ENCODE measurements at places on chromosomes 7 and 10. TPM values are rescaled to one million over a fixed set of nuclear protein-coding genes. Genes with fewer than 3 reads are reported as not detected.

DNA sequence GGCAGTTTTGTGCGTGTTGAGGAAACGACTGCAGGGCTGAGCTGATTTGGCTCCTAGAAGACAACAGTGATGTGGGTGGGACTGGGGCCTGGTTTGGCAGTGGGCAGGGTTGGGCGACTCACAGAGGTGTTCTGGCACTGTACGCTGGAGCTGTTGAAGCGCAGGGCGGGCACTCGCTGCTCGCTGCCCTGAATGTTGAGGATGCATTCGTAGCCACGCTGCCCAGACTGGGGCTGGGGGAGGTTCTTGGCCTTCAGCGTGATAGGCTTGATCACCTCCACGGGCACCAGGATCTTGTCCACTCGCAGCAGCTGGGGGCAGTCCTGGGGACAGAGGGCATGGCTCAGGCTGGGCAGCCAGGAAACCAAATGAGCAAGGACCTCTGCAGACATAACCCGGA lies 365.4 kb downstream of the PLXNA4 start:
- no peak for DNase-seq

- no peak for DNase-seq
Measured at GRCh38 chr7:69465262-69465661, 133.0 kb upstream of the AUTS2 start.

DNA sequence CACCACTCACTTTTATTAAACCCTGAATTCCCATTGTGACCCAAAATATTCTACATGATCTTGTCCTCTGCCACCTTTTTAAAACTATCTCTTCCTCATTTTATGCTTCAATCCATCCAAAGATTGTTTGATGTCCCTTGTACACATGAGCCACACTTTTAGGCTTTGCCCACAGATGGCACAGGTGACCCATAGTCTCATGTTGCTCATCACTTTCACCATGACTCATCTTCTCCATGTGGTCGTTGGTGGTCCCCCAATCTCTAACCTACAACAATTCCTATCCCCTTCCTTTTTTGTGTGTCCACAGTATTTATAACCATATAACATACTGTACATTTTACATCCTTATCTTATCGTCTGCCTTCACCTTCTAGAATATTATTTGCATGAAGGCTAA lies 271.5 kb upstream of the ZWINT start:
- no peak for DNase-seq

DDC gene
- total RNA-seq = not detected

- no peak for DNase-seq
Measured at GRCh38 chr7:19026888-19027287, 90.5 kb downstream of the TWIST1 start.

PTPRN2 gene
- 0.27 TPM for total RNA-seq

DNA sequence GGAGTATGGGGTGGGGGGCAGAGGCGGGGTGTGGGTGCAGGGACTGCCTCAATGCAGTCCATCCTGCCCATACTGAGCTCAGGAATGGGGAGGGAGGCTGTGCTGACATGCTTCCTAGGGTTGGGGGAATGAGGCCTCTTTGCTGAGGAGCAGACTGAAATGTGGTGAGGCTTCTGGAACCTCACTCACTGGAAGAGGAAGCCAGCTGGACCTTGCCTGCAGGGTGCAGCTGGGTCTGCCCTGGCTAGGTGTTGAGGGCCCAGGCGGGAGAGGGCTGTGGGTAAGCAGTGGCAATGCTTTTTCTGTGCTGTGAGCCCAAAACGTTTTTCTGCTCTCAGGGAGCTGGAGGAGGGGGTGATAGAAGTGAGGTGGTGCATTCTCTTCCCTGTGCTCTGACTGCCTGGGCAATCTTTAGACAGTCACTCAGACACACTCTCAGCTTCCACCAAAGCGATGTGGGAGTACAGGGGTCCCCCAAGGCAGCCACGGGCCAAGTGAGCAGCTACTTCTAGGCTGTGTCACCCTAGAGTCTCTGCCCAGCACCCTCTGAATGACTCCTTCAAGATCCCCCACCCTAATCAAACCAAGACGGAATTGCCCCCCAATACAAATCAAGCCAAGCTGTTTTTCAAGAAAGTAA lies 41.1 kb upstream of the BMPR1A start:
- no peak for DNase-seq

OR2A12 gene
- not detected for total RNA-seq

- no peak for DNase-seq
Measured at GRCh38 chr10:29860166-29860565, 199.2 kb downstream of the JCAD start.

C1QL3 gene
- total RNA-seq = 0.27 TPM

AGR2 gene
- 0.27 TPM for total RNA-seq

DNA sequence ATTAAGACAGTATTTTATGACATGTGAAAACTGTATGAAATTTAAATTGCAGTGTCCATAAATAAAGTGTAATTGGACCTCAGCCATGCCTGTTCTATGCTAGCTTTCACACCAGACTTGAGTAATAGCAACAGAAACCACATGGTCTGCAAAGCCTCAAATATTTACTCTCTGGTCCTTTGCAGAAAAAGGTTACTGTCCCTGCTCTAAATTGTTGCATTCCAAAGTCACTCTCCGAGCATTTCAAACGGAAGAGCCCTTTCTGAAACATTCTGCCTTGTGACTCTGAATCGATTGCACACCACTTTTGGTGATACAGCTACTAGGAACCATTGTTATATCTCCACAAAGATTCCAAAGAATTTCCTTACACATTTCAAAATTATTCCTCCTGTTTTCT lies 81.0 kb upstream of the STK17A start:
- DNase-seq = no peak

GRCh38 chr10:6692856-6693255 lies 112.8 kb upstream of the PRKCQ start:
- DNase-seq = no peak

GTPBP10 gene
- 3.8 TPM for total RNA-seq

HGF gene
- total RNA-seq = 9.4 TPM

- no peak for DNase-seq
Measured at GRCh38 chr10:35422228-35422627, 85.9 kb downstream of the CCNY start.

DNA sequence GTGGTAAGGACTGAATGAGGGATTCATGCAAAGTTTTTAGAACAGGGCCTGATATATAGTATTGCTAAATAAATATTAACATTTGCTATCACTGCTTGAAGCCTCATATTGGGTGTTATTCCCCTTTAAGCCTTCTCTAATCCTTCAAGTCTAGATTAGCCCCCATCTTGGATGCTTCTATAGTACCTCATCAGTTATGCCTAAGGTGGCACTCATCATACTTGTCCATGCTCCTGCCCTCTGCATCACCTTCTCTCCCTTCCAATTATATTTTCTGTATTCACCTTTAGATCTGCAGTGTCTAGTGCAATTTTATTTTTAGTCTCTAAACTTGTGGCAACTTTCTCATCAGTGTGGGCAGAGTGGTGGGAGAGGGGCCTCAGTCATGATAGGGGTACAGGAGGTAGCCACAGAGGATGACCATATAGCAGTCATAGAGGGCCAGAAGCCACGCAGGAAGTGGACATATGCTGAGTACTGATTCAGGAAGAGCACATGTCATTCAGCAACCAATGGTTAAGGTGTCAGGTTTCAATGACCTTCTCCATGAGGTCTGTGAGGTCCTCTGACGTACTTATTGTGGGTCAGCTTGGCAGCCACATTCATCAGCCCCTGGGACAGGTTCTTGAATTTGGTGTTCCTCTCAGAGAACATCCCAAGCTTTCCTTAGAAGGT lies 2.5 kb downstream of the ENTPD1 start:
- no peak for DNase-seq

DNA sequence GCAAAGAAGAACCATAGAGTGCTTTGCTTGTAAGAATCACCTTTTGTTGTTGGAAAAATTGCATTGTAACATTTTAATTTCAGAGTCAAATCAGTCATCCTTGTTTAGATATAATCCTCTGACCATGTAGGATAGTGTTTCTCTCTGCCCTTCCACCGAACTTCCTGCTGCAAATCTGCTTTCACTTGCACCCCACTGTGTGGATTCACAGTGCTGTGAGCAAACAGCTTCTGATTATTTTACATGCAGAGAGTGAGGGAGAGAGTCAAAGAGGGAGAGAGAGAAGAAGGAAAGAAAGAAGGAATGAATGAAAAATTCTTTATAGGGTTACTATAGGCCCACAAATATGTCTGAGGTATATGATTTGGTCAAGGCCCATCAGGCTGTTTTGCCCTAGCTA lies 30.0 kb upstream of the SEM1 start:
- no peak for DNase-seq

DNA sequence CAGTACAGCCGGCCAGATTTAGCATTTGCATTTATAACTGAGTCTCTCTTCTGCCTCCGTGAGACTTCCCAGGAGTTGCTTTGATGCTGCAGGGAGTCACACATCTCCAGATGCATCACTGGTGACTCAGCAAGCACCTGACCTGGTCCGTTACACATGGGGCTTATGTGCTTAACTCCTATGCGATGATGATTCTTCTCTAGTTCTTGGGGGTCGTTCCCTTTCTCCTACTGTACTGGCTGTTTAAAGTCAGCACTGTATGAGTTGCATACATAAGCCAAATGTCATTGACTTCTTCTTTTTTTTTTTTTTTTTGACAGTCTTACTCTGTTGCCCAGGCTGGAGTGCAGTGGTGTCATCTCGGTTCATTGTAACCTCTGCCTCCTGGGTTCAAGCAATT lies 13.0 kb upstream of the AKR1E2 start:
- DNase-seq = no peak

GRCh38 chr7:103580031-103580430 lies 134.0 kb upstream of the SLC26A5 start:
- no peak for DNase-seq

GRCh38 chr10:62960416-62960815 lies 144.2 kb upstream of the EGR2 start:
- DNase-seq = no peak

DNA sequence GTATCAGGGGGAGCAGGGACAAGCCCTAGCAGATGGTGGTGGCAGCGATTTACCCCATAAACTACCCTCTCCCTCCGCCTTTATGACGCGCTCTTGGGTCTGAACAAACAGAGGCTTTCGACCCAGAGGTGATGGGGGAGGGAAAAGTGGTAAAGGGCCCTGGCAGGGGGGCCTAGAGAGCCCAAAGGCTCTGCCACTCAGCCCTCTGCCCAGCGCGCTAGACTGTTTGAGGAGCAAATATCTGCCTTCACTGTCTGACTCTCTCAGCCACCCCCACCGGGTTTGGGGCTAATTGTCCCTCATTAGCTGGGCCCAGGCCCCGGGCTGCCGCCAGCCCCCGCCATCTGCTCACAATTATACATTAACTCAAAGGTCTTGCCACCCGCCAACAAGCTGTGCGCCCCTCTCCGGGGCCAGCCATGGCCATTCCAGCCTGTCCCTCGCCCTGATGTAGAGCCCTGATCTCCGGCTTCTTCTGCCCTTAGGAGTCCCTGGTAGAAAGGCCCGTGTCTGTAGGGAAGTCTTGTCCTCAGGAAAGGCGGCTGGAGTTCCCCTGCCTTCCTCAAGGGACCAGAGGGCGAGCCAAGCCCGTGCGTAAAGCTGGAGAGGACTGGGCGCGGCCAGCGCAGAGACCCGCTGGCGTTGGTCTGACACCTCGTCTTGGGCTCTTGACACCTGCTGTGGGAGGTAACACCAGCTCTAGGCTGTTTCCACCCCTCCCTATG lies 1.9 kb upstream of the PAX4 start:
- DNase-seq = no peak

DNA sequence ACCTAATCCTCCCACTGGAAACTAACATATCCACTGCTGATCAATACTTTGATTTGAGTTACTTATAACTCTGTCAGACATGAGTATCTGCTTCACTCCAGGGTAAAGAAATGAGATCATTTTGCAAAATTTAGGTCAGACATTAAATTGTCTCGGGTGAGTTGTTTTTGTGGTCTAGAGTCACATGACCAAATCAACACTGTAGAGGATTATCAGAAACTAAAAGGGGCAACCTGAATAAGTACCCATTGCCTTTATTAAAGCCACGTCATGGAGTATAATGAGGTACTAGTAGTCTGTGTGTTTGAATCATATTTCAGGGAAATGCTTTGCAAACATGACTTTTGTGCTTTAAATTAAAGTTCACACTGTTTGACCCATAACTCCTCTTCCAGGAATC lies 107.7 kb upstream of the ADO start:
- DNase-seq = no peak

GRCh38 chr7:29607259-29607658 lies 43.6 kb downstream of the PRR15 start:
- no peak for DNase-seq

PPP1R17 gene
- under 0.01 TPM for total RNA-seq

HHEX gene
- 68.7 TPM for total RNA-seq

DNA sequence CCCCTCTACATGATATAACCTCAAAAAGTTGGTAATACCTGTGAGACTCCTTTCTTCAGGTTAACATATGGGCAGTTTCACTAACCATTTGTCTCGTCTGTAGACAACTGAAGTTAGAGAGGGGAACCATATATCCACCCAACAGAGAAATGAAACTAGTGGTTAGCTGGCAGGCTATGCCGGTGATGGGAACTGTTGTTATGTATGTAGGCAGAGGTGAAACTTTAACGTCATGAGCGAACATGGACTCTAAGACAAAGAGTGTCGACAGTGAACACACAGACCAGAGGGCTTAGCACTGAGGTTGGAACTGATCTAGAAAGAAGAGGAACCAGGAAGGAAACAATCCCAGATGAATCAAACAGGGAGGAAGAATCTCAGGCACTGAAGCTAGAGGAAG lies 112.4 kb downstream of the ELMO1 start:
- DNase-seq = no peak
